Activated naive CD4-positive, alpha-beta T cell (primary cell): ENCODE measurements at places on chromosomes 1 and 21.

DNA sequence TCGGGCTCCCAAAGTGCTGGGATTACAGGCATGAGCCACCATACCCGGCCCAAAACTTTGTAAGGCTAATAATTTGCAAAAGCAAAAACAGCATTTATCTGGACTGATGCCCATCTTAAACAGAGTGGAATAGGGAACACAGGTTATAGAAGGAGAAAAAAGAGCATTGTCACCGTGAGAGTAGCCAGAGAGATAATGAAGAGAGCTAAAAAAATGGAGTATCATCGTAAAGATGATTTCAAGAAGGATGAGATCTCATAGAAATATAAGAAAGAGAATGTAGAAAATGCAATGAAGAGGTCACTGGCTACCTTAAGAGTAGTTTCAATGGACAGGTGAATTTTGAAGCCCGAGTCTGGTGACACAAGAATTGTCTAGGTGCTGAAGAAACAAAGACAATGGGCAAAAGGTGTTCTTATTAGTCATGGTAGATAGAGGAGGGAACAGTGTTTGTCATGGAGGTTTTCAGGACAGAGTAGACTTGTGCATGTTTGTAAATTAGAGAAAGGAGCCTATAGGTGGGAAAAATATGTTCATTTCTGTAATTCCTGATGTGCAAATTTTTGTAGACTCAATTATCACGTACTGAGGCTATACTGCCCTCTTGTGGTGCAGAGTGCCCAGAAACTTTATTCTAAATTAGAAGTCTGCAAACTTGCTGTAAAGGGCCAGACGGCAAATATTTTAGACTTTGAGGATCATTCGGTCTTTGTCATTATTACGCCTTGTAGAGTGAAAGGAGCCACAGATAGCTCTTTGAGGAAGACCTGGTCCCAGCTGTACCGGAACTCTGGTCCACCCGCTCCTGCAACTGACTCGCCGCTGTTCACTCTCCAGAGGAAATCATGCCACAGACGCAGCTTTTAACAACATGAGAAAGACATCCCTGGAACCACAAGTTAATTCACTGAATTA is 8.1 kb upstream of the TMEM183A start:
- peak; percentile 4 for DNase-seq

DNA sequence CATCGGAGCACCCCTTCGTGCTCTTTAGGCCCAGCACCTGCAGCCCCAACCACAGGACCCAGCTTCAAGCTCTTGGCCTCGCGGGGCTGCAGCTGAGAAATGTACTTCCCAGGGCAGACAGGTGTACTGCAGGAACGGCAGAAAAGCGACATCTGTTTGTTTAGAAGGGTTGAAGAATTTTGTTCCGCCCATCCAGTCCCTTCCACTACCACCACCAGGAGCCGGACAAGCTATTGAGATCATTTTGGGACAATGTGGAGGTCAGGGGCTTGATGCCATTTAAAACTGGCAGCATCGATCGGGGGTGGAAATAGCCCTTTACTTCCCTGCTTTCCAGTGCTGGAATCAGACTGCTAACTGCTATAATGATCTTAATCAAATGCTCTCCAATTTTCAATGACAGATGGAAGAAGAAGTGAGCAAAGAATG is 1.7 kb downstream of the SERTAD4 start:
- no peak for DNase-seq

- DNase-seq: no peak
These were observed 61.2 kb downstream of the AK4 start for GRCh38 chr1:65209005-65209885.

DNA sequence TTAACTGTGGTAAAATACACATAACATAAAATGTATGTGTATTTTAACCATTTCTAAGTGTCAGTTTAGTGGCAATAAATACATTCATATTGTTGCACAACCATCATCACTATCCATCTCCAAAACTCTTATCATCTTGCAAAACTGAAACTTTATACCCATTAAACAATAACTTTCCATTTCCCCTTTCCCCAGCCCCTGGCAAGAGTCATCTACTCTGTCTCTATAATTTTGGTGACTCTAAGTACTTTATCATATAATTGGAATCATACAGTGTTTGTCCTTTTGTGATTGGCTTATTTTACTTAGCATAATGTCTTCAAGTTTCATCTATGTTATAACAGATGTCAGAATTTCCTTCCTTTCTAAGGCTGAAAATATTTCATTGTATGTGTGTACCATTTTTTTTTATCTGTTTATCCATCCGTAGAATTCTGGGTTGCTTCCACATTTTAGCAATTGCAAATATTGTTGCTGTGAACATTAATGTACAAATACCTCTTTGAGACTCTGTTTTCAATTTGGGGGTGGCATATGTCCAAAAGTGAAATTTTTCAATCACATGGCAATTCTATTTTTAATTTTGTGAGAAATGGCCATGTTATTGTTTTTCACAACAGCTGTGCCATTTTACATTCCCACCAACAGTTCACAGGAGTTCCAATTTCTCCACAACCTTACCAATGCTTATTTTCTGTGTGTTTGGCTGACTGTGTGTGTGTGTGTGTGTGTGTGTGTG is 153.9 kb upstream of the GORAB start:
- DNase-seq: no peak

DNA sequence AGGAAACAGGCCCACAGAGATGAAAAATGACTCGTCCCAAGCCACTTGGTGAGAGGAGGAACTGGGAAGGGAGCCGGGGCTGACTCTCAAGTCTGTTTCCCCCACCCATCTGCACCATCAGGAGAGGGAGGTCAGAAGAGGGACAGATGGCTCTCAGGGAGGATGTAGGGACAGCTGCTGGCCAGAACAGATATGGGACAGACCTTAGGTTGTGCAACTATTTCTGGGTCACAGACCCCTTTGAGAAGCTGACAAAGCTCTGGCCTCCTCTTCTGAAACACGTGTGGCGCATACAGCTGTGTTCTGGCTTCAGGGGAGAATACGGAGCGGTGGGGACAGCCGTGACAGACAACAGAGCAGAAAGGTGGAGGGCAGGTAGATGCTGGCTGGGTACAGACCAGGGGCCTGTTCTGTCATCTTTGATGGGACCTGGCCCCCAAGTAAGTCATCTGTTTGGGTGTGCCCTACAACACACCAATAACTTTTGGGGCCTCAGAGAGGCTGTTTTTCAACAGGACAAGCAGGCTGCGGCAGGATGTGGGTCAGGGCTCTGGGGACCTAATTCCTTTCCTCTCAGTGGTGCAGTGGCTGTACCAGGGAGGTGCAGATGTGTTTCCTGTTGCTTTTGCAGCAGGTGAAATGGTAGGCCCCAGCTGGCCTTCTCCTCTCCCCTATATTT is 7.3 kb downstream of the SH3BGRL3 start:
- no peak for DNase-seq

GRCh38 chr1:62218604-62219003 is 24.0 kb downstream of the L1TD1 start:
- no peak for DNase-seq

DNA sequence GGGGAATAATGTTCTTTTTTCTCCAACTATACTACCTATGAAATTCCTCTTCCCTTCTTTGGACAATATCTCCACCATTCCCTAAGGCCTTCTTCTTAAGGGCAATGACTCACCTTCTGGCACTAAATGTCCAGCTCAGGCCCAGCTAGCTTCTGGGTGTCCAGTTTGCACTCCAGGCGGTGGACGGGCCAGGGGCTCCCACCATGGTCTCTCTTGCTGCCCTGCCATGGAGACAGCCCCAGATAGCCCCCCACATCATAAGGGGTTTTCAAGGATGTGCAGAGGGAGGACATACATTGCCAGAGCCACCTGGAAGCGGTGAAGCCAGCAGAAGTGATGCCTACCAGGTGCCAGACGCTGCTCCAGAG is 43.8 kb downstream of the C1orf198 start:
- no peak for DNase-seq

DNA sequence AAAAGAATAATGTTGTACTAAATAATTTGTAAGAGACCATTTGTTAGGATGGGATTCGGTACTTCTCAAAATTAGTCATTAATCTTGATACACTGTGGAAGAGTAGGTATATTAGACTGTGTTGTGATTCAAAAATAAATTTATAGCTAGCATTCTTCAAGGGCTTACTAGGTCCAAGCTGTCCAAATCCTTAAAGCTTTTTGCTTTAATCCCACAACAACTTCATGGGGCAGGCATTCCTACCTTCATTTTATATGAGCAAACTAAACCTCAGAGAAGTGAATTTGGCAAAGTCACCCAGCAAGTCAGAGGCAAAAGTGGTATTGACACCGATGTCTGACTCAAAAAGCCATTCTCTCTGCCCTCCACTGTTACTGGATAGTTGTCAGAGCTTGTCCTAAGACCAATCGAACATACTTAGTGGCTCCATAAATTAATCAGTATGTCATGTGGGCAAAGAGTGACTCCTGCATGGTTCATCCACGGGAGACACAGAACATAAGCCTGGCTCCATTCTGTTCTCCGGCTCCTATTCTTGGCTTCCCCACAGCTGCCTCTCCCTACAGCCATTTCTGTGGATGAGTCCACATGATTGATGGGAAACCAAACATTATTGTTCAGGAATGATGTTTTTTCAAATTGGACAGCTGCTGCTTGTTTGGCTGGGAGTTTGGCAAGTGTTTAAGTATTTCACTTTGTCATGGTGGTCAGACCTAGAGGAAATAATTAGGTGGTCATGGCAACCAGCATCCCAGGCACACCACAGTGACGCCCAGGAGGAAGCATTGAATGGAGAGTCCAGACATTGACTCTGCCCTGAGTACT is 133.4 kb upstream of the FGGY start:
- no peak for DNase-seq

DNA sequence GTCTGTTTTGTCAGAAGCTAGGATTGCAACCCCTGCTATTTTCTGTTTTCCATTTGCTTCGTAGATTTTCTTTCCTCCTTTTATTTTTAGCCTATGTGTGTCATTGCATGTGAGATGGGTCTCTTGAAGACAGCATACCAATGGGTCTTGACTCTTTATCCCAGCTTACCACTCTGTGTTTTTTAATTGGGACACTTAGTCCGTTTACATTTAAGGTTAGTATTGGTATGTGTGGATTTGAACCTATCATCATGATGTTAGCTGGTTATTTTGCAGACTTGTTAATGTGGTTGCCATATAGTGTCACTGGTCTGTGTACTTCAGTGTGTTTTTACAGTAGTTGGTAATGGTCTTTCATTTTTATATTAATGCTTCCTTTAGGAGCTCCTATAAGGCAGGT is 141.5 kb downstream of the DNAH14 start:
- DNase-seq: no peak

DNA sequence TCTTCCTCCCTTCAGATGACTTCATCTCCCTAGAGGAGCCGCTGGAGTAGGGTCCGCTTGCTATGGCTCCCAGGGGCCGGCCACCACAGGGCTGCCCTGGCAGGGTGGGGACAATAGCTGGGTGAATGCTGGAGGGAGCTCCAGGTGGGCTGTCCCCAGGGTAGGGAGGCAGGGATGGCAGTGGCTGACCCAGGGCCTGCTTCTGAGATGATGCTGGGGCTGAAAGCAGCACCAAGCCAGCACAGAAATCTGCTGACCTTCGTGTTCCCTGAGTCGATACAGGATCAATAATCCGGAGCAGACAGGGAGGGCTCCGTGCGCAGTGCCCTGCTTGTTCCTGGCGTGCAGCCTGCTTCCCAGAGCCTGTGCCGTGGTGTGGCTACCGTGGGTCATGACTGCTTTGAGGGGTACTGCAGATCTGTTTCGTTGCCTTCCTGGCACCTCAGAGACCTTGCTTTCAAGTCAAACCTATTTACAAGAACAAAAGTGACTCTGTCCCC is 34.0 kb downstream of the TFF3 start:
- DNase-seq: no peak

DNA sequence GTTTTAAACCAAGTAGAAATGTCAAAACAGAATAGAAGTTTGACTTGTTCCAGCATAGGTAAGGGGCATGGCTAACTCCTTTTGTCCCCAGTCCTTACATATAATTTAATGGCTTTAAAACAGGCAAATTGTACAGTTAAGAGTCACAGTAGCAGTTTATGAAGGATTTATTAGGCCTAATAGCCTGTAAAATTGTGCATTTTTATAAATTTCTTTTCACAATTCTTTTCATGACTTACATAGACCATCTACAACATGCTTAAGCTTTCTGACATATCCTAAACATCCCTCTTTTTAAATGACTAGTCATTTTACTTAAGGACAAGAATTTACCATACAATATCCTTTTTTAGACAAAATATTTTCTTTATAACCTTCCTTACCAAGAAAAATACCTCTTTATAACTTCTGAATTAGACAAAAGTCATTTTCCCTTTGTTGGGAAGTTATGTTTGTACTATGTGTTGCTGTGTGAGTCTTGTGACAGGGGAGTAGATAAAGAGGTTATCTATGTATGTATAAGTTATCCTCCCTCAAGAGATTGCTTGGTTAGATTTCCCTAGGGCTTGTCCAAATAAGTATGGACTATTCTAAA is 34.5 kb upstream of the SLC5A9 start:
- no peak for DNase-seq

- DNase-seq: no peak
These were observed 334.2 kb downstream of the NTNG1 start for GRCh38 chr1:107474877-107475612.

- no peak for DNase-seq
These were observed 22.0 kb upstream of the RNF187 start for GRCh38 chr1:228465141-228465540.

DNA sequence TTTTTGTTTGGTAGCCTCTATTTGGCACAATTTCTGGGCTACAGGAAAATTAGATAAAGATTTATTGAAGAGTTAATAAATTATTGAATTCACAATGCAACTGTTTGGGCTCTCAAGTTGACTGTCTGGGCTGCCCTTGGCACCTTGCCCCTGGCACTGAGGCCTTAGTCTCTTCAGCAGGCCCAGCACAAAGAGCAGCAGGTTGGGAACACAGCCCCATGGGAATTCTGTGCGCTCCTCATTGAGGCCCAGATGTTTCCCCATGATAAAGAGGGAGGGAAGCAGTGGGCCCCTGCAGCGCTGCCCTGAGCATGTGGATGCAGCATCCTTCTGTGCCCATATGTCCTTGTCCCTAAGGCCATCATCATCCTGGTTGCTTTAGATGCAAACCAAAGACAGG is 2.9 kb downstream of the CRNN start:
- DNase-seq: no peak

GRCh38 chr1:198199105-198199504 is 42.3 kb downstream of the NEK7 start:
- DNase-seq: no peak

- DNase-seq: no peak
These were observed 42.6 kb downstream of the CD34 start for GRCh38 chr1:207868251-207868773.

- no peak for DNase-seq
These were observed 2.2 kb downstream of the ERRFI1 start for GRCh38 chr1:8023995-8024313.

DNA sequence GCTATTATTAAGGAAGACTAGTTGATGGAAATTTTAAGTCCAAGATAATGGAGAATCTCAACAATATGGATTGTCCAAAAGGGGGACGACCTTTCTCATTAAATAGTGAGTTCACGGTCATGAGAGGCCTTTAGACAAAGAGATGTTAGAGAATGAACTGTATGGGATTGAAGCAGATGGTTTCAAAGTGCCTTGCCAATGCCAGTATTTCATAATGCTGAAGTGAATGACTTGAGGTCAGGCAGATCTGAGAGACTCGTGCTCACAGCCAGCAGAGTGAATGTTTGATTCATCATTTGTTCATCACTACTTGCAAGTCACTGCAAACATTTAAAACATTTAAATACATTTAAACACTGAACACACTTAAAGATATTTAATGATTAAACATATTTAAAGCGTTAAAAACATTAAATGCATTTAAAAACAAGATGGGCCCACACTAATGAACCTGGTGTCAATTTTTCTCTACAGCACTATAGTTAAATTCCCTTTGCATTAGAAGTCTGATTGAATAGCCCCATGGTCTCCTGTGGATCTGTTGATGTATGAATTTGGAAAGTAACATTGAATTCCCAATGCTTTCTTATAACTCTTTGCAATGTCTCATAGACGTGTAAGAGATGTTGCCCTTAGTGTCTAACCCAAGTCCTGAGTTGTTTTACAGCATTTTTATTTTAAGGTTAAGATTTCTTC is 80.7 kb downstream of the TGFB2 start:
- DNase-seq: no peak
